ENCODE measurements at places on chromosomes 3 and 15.

- DNase-seq = no peak
Measured at GRCh38 chr3:108509871-108510270, 525 bp downstream of the MYH15 start.

GRCh38 chr3:168546707-168547106 is 451.0 kb upstream of the GOLIM4 start:
- no peak for DNase-seq

DNA sequence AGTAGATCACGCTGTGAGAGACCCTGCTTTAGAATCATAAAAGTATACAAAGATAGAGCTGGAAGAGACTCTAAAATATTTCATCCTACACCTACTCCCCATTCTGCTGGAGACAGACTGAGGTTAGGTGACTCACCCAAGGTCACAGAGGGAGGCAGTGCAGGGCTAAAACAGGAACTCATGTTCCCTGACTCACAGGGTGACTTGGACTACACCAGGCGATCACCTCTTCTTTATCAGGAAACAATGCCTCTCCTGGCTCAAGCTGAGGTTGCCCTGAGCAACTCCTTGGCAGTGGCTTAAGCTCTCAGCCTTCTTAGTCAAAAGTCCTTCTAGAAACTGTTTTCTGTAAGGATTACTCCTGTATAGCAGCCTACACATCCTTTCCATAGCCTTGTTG is 26.4 kb upstream of the TNFAIP8L3 start:
- DNase-seq = peak; percentile 100

DNA sequence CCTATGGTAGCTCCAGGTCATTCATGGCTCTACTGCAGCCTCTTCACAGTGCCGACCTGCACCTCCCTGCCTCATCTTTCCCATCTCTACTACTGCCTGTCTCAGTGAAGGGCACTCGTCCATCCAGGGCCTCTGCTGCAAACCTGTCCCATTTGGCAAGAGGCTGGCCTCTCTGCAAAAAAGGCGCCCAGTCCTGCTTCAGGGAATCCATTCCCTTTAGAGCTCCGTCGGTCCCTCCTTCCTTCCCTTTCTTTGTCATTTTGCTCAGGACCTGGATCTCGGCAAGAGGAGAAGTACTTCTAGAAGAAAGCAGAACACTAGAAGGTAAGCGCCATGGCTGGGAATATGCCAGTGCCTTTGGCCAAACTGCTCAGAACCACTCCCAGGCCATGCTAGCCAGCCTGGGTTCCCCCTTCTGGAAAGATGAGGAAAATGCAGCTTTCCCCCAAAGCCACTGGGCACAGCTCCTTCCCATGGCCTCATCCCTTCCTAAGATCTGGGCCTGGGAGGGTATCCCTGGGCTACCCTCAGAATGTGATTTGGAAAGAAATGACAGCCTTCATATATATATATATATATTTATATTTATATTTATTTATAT is 6.4 kb upstream of the ISL2 start:
- DNase-seq = peak; percentile 51

GRCh38 chr15:43916326-43916660 is 89.5 kb downstream of the WDR76 start:
- no peak for DNase-seq

GRCh38 chr3:184030536-184030935 is 1.0 kb upstream of the HTR3D start:
- DNase-seq = no peak

DNA sequence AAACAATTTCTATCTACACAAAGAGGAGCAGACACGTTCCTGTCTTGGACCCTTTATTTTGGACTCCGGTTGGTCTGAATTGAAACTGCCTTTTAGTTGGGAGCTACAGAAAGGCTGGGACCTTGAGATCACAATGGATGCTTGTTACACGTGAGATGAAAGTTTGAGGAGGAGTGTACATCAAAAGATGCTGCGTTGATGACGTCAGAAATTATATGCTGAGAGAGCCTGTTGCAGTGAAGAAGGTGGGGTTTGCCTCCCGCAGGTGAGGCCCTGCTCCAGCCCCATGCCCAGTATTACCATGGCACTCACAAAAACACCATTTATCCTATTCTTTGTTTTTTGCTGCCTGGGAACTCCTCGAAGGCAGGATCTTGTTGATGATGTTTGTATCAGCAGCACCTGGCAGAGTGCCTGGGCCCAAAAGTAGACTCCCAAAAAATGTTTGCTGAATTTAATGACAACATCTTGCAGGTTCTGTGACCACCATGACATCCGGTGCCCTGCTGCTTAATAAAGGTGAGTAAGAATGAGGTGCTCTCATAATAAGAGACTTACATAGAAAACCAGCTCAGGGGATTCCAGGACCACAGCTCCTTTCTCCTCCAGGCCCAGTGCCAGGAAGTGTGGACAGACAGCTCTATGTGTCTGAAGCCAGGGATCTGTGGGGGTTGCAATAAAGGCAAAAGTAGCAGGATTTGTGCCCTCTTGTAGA is 136.1 kb upstream of the UBE2E1 start:
- DNase-seq = no peak

DNA sequence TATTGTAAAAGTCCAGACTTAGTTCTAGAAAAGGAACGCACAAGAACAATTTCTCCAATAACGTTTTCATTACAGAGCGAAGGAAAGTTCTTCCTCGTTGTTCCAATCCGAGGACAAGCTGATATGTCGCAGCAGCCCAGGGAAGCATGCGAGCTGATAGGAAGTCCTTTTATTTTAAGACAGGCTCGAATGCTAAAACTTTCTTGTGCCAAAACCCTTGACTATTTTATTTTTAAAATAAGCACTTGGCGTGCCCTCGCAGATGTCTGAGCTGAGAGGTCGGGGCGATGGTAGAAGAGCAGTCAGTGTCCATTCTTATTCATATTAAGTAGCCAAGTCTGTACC is 433 bp upstream of the MITF start:
- DNase-seq = no peak

All from NCI-H226 (cell line).